Spinal cord (tissue), 10 donors: ENCODE measurements at places on chromosomes 11 and 22.

- no peak for DNase-seq
Observed at GRCh38 chr11:3036419-3036818, 20.8 kb downstream of the CARS1 start.

DNA sequence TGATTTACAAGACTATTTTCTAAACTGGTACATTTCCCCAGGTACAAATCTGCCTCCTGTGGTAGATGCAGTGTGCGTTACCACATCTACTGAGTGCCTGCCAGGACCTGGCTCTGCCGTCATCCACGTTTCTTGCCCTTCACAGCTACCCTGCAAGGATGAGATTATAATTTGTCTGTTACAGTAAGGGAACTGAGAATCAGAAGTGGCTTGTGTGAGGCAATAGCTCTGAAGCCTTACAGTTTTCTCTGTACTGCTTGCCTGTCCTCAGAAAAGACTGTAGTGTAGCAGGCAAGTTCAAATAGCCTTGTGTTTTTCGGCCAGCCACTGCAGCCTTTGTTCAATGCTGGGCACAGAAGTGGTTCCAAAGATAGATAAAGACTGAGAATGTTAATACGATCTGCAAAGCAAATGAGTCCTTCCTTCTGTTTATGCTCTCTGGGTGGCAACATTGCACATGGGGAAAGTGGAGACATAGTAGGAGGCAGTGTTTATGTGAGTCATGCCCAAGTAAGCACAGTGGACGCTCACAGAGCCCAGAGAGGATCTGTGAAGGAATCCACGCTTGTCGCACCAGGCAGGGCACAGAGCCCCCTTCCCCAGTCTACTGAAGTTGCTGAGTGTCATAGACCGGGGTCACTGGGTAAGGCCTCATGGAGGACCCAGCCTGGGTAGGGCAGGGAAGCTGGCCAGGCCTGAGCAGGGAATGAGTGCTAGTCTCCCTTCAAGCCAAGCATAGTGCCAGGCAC, 49.1 kb downstream of the MICAL2 start:
- DNase-seq: peak; percentile 79

DNA sequence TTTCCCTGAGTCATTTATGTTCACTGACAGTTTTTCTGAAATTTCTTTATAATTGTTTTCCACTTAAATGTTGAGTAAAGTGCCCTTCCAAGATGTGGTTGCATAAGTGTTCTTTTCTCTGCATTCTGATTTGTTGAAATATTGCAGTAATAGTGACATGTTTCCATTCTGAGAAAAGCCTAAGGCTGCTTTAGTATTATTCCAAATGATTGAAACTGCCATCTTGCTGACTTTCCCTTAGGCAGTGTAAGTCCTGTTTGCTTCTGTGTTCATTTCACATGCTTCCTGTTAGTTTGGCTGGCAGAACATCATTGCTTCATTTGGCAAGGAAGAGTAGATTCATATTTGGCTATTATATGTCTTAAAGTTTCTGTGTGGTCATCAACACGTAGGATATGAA, 146.5 kb downstream of the ELP4 start:
- no peak for DNase-seq

DNA sequence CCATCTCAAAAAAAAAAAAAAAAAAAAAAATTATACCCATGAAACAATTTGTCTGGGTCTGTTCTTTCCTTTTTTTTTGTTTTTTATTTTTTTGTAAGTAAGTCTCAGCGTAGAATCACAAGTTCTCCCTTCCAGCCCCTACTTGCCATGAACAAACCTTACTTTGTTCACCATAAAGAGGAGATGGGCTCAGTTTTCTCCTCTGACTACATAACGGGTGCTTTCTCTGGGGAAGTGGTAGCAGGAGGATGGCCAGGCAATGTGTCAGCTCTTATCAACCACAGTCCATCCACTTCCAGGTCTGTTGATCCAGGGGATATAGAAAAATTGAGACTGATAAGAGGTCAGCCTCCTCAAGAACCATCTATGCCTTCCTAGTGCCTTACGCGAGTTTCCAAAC, 11.0 kb downstream of the ASCC2 start:
- no peak for DNase-seq

- no peak for DNase-seq
Observed at GRCh38 chr11:11620173-11620920, 1.5 kb downstream of the GALNT18 start.

- DNase-seq: no peak
Observed at GRCh38 chr22:19368876-19369275, 62.7 kb downstream of the HIRA start.

GRCh38 chr11:36019005-36019596, 75.2 kb downstream of the LDLRAD3 start:
- no peak for DNase-seq

GRCh38 chr22:41201141-41201540, 4.0 kb upstream of the L3MBTL2 start:
- no peak for DNase-seq

DNA sequence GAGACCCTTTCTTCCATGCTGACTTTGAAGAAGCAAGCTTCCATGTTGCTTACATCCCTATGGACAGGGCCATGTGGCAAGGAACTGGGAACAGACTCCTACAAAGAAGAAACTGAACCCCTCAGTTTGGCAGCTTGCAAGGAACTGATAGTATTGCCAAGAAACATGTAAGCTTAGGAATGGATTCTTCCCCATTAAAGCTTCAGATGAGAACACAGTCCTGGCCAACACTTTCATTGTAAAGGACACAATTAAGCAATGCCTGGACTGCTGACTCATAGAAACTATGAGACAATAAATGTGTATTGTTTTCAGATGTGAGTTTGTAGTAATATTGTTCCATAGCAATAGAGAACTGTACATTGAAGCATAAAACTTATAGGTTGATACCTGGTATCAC, 82.4 kb downstream of the AASDHPPT start:
- DNase-seq: no peak

- no peak for DNase-seq
Observed at GRCh38 chr11:3166268-3167142, 1.4 kb upstream of the OSBPL5 start.

DNA sequence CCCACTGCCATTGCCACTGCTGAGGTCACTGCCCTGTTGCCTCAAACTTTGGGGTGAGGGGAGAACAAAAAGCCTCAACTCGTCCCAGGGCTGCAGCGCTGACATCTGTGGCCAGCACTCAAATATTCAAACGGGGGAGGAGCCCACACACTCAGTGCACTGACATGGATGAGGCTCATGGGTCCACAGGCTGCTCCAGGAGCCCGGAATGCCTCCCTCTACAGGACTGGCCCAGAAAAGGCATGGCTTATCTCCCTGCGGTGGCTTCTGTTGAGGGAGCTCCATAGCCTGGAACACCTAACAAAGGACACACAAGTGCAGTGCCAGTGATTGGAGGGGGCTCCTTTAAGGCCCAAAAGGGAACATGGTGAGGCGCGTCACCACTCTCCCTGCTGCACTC, 341.1 kb upstream of the LUZP2 start:
- no peak for DNase-seq

GRCh38 chr11:87438416-87438815, 400.7 kb downstream of the TMEM135 start:
- no peak for DNase-seq

DNA sequence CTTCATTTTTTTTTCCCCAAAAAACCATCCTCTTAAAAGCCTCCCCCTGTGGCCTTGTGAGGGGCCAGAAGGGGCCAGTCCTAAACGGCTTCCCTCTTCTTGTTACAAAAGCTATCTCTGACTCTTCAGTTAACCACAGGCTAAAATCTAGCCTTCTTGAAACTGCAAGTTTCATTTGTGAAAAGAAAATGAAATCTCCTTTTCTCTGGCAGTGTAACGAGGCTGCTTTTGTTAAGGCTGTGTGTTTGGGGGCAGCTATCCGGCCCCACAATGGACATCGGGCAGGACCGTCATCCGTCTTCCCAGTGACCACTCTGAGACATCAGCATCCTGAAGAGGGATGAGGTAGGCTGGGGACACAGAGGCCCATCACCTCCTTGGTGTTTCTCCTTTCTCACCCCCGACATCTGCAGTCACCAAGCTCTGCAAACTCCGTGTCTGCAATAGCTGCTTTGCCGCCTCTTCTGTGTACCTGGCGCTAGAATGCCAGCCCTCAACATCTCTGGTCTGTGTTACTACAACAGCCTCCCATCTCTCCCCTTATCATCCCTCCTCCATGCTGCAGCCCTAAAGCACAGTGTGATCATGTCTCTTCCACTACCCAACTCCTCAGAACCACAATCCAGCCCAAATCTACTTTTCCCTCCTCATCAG, 94.0 kb downstream of the RCN1 start:
- DNase-seq: no peak
